Hematopoietic multipotent progenitor cell treated with erythropoietin and hydrocortisone succinate and interleukin-3 and kit ligand, for 15 days (in vitro differentiated cells): ENCODE measurements at places on chromosomes 7 and 10.

GRCh38 chr10:132170561-132171361 lies 16.0 kb upstream of the DPYSL4 start:
- no peak for DNase-seq

DNA sequence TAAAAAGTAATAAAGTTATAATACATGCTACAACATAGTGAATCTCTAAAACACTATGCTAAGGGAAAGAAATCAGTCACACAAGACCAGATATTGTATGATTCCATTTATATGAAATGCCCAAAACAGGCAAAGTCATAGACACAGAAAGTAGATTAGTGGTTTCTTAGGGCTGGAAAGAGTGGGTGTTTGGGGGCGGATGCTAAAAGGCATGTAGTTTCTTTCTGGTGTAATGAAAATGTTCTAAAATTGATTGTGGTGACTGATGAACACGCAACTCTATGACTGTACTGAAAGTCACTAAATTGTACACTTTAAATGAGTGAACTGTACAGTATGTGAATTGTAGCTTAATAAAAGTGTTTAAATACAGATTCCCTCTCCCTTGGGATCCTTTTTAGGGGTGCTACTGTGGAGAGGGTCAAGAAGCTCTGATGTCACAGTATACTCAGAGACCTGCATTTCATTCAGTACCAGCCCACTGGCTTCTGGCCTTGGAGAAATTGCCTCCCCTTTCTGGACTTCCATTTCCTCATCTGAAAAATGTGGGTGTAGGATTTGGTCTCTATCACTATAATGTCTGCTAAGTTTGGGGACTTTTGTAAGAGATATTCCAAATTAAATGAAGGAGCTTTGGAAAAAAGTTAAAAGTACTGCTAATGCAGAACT lies 46.4 kb downstream of the AOAH start:
- DNase-seq = no peak

DNA sequence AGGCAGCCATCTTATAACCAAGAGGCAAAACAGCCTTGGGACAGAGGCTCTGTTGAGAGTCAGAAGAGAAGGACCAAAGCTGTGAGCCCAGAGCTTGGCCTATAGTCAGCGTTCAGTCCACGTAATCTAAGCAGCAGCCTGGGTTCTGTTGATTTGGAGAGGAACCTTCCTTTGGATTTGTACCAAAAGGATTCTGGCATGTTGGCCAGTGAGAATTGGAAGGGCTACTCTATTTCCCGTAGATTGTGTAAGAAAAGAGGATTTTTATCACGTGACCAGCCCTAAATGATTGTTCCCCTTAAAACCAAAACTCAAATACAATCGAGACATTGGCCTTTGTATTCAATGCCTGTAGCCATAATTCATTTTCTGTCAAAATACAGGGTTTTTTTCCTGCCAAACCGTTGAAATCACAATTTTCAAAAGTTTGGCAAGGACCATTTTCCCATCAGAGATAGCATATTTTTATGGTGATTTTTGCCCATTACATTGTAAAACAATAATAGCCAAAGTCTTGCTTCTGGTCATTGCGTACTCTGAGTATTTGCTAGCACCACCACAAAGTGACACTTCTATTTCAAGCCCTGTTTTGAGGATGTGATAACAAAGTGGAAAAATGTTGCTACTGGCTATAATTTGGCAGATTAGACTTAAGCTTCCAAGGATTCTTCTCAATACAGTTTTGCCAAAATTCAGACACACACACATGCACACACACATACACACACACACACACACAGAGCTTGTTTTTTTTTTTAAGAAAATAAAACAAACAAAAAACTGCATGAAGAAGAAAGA lies 23.1 kb upstream of the BMPER start:
- no peak for DNase-seq

- DNase-seq = no peak
Observed at GRCh38 chr7:12493407-12493806, 77.1 kb upstream of the SCIN start.

DNA sequence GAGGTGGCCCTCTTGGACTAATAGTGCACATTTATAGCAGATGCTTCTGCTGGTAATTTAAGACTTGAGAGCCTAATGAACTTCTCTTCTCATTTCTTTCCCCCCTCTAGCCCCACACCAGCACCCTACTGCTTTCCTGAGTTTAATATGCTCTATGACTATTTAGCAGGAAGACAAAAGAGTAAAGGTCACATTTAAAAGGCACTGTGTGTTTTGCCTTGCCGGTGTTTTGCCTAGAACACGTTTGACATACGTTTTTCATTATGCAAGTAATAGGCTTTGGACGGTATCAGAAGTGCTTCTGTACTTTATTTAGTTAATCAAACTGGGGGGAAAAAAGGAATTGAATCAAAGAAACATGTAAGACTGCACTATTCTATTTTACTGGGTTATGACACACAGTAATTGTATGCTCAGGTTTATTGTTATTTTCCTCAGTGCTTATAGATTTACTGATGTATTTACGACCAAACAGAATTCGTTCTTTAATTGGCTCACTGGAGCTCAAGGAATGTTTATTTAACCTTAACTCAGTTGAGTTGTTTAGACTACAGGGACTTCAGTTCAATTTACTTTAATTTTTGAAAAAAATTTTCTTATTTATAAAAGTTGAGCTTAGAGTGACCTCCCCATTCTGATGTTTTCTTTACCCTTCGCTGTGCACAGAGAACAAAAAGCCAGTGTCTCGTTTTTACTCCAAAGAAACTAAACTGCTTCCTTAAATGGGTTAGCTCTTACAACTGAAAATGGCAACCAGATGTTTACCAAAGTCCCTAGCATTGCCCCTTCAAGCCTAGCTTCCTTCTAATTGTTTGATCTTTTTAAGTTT lies 35.4 kb downstream of the CPED1 start:
- DNase-seq = no peak

GRCh38 chr7:158816271-158816670 lies 13.0 kb downstream of the ESYT2 start:
- DNase-seq = no peak

GRCh38 chr7:26865094-26865388 lies 651 bp upstream of the SKAP2 start:
- no peak for DNase-seq

- no peak for DNase-seq
Observed at GRCh38 chr7:145737617-145738016, 379.0 kb upstream of the CNTNAP2 start.
